ENCODE measurements at places on chromosomes 6 and 20. TPM values are rescaled to one million over a fixed set of nuclear protein-coding genes. Genes with fewer than 3 reads are reported as not detected.

Gene MYLK2
- 0.12 TPM for polyA plus RNA-seq

Gene SCUBE3
- under 0.01 TPM for polyA plus RNA-seq

Gene CCN5
- not detected for polyA plus RNA-seq

- DNase-seq, result no peak
These were observed 1.2 kb upstream of the PHACTR2 start for GRCh38 chr6:143676437-143677045.

DNA sequence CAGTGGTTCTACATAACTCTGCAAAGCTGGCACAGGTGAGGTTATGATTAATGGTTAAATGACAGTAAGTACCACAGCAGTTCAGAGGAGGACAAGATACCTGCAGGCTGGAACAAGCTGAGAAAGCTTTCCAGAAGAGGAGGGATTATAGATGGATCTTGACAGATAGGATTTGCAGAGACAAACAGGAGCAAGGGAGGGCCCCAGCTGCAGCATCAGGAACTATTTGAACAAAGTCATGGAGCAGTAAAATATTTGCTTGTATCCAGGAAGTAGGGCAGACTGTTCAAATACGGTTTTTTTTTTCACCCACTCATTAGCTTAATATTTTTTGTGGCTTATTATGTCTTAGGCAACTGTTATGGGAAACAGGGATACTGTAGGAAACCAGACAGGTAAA lies 144.4 kb upstream of the MAN1A1 start:
- peak; percentile 90 for DNase-seq
